Progenitor cell of endocrine pancreas (in vitro differentiated cells): ENCODE measurements at places on chromosomes 12 and 14. TPM values are rescaled to one million over a fixed set of nuclear protein-coding genes. Genes with fewer than 3 reads are reported as not detected.

EML5 gene
- total RNA-seq = 6.0 and 6.1 TPM in 2 replicates

RNU6-8 gene
- total RNA-seq = not detected in 2 replicates

DNA sequence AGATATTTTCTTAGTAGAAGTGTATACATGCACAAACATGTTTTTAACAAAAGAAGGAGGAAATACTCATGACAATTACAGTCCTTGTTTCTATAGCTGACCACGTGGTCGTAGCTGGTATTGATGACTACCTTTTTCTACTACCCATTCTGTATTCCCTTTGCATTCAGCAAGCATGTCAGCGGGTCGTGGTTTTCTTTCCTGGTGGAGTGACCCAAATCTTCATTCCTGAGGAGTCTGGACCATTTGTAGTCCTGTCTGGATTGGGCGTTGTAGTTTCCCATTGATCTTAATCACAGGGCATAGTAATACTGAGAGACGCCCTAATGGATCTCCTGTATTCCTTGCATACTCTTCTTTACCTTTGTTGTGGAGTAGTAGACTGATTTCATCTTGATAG, 472.1 kb upstream of the RGS6 start:
- DNase-seq = no peak

- no peak for DNase-seq
Observed at GRCh38 chr12:19833775-19834501, 394.6 kb downstream of the AEBP2 start.

CLEC1B gene
- not detected in 2 replicates for total RNA-seq

NYNRIN gene
- 38.3 and 40.0 TPM in 2 replicates for total RNA-seq

DNA sequence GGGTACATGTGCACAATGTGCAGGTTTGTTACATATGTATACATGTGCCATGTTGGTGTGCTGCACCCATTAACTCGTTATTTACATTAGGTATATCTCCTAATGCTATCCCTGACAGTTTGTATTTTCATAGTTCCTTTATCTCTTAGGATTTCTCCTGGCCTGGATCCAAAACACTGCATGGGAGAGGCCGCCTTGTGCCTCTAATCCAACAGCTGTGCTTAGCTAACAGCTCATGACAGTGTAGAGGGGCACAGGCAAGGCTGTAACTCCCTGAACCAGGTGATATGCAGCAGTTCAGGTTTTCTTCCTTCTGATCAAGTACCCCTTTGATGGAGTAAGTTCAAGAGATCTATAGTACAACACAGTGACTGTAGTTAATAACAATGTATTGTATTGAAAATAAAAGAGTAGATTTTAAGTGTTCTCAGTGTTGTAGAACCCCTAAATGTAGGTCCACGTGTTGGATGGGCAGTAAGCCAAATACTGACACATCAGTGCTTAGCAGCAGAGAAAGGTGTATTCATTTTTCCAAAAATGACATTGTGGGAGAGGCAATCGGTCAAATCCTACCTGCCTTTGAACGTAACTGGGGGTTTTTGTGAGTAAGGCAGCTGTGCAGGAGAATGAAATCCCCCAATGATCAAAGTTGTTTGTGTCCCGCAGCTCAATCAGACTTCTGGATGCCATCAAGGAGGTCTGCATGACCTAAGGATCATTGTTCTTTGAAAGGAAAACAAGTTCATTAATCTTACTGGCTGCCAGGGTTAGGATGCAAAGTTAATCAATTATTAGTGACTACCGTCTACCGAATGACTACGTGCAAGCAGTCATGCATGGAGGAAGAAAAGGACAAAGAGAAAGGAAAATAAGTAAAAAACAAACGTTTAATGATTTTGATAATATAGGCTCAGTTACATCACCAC, 89.3 kb upstream of the FGD4 start:
- no peak for DNase-seq

DNA sequence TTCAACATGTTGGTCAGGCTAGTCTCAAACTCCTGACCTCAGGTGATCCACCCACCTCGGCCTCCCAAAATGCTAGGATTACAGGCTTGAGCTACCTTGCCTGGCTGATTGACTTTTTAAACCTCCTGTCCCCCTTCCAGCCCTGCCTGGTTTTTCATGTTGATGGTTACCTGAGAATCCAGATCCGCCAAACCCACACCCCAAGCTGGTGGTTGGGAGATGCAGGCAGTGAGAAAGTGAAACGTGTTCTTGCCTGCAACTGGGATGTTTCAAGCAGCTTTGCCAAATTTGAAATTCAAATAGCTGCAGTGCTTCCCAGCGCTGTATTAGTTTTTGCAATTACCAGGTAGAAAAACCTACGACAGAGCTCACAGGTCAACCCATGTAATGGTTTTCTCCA, 238.3 kb upstream of the PWP1 start:
- DNase-seq = no peak

GRCh38 chr12:57782243-57782607, 362 bp upstream of the TSFM start:
- no peak for DNase-seq

DNA sequence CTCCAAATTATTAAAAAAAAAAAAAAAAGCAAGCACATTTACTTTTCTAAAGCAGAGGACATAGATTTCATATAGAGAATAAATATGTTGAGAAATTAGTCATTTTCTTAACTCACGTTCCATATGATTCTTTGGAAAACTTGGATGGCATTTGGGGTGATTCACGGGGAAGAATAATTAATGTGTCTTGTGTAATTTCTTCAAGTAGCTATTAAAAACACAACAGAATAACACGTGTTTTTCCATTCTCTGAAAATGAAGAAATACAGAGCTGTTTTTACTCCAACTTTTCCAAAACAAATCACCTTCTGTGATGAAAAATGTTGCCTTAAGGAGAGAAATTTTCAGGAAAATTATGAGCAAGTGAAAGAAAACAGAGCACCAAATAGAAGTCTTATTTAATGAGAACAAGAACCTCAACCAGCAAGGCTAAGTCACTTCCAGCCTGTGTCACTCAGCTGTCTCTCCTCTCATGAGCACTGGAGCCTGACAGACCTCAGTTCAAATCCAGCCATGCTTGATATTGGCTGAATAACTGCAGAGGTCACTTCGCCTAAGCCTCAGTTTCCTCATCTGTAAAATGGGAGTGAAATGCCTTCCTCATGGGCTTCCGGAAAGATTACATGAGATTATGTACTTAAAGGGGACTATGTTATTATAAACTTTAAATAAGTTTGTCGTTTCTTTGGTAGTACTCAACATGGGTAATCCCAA, 42.8 kb upstream of the NUAK1 start:
- no peak for DNase-seq

KLRD1 gene
- 0.20 and 0.48 TPM in 2 replicates for total RNA-seq

PROX2 gene
- total RNA-seq = not detected in 2 replicates

SYNJ2BP gene
- 39.8 and 43.1 TPM in 2 replicates for total RNA-seq

SLC38A4 gene
- total RNA-seq = 8.4 and 9.4 TPM in 2 replicates

DNA sequence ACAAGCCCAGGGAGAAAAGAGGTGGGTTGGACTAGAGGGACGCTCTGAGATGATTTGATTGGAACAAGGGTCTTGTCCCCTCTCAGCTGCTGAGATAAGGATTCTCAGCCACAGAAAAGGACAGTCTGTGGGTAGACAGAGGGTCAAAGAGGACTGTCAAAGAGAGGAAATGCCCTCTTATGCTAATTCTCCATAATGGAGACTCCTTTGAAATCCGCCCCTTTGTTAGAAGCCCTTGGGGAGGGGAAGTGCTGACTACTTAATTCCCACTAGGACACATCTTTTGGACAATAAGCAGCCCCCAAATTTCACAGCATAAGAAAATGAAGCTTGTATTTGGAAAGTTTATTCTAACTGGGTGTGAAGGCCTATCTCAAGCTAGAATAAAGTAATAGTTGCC, 176.6 kb downstream of the KTN1 start:
- DNase-seq = no peak

GRCh38 chr12:128667193-128667592, 156.6 kb downstream of the SLC15A4 start:
- no peak for DNase-seq

DNA sequence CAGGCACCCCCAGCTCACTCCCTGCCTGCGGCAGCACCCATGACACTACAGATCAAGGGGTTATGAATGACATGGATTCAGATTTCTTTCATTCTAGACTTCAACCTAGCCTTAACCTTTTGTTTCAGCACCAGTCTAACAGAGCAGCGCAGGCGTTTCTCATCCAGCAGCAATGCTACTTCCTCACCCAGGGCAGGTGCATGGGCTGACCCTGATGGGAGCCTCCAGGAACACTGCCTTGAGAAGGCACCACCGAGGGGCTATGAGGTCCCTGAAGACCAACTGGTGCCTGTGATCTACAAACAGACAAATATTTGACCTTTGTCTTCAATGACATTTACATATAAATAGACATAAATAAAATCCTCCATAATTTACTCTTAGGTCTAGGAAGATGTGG, 10.8 kb downstream of the CDCA4 start:
- no peak for DNase-seq

GRCh38 chr14:92540472-92541048, 27.0 kb downstream of the RIN3 start:
- no peak for DNase-seq

MMP17 gene
- total RNA-seq = 0.48 and 0.49 TPM in 2 replicates

GRCh38 chr14:36279306-36280190, 40.9 kb downstream of the MBIP start:
- no peak for DNase-seq

- no peak for DNase-seq
Observed at GRCh38 chr12:68896881-68897540, 36.0 kb downstream of the CPM start.

DNA sequence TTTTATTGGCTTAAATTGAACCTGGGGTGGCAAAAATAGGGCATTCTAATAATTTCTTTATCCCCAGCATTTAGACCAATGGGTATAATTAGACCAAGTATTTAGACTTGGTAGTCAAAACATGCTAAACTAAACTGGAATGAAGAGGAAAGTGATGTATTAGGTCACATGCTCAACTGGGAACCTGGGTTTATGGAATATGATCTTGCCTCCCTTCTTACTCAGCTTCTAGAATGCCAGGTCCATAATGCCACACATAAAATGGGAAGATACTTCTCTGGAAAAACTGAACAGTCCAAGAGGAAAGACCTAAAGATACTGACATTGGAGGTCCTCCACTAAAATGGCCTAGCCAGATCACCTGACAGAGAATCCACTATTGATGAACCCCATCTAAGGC, 6.2 kb upstream of the BIN2 start:
- DNase-seq = no peak

DEPDC4 gene
- 3.9 and 4.3 TPM in 2 replicates for total RNA-seq

DNA sequence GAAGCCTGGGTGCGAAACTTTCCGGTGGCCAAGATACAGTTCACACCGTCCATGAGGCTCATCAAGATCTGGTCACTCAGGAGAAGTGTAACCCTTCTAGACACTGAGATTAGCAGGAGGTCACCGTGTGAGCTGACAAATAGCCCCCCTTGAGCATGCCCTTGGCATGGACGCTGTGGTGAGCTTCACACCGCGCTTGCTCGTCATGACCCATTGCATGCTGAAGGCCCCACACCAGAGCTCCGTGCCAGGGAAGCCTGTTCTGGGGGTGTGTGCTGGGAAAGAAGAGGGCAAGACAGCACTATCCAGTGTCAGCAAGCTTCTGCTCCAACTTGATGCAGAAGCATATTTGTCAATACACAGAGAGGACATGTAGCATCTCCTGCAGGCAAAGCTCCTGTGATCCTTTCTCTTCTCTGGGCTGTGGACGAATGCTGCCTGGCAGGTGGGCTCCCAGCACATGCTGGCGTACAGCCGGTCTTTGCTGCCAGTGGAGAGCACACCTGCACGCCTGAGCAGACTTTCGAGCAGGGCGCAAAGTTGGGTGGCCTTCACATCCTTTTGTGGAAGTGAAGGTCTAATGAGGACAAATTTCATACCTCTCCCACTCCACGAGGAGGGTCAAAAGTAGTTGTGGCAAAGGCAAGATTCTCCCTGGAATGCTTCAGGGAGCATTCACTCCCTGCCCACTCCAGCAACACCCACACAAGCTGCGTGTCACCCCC, 126.9 kb upstream of the FKBP4 start:
- DNase-seq = no peak

- no peak for DNase-seq
Observed at GRCh38 chr14:105980224-105980623, 453.8 kb downstream of the TMEM121 start.

ENO2 gene
- 77.9 and 79.0 TPM in 2 replicates for total RNA-seq

DNA sequence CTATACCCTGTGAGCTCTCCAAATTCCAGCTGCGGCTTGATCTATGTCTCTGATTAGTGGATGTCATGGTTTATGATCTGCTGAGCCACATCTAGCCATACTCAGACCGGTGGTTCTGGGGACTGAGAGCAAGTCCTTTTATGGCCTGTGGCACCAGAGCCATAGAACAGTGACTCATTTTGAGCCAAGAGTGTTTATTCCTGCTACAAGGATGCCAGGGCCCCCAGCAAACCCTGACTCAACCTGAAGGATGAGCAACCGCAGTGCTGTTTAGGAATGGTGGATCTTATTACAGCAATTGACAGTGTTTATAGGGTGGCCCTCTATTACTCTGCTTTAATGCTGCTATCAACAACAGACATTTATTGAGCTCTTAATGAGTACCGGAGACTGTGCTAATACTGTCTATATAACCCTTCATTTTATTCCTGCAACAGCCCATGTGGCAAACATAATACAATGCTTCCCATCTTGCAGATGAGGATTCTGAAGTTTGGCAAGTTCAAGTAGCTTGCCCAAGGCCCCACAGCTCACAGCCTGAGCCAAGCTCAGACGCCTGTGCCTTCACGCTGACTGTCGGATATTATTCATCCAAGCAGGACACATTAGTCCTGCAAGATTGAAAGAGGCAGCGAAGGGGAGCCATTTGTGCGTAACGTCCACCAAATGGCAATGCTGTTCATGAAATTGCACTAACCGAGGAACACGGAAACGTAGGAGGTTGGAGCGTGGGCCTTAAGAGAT, 273.6 kb upstream of the PWP1 start:
- DNase-seq = no peak

- DNase-seq = no peak
Observed at GRCh38 chr14:70754991-70755390, 54.3 kb downstream of the MAP3K9 start.

ZBTB42 gene
- total RNA-seq = 12.3 and 12.6 TPM in 2 replicates

CACNA2D4 gene
- total RNA-seq = 0.34 and 0.58 TPM in 2 replicates

GRCh38 chr14:93329965-93330608, 2.7 kb downstream of the BTBD7 start:
- DNase-seq = no peak

DNA sequence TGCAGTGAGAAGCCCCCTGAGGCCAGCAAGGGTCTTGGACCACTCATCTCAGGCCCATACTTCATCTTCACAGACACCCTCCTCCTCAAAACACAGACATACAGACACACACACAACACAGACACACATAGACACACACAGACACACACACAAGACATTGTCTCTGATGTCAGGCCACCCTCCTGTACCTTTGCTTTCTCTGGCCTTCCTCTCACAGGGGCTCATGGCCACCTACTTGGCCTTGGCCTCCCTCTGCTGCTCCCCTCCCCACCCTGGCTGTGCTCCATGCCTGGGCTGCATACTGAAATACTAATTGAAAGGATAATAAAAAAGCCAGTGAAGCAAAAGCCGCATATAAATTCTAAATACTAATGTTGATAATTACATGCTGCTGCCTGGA, 1.6 kb upstream of the SYNDIG1L start:
- no peak for DNase-seq

DNA sequence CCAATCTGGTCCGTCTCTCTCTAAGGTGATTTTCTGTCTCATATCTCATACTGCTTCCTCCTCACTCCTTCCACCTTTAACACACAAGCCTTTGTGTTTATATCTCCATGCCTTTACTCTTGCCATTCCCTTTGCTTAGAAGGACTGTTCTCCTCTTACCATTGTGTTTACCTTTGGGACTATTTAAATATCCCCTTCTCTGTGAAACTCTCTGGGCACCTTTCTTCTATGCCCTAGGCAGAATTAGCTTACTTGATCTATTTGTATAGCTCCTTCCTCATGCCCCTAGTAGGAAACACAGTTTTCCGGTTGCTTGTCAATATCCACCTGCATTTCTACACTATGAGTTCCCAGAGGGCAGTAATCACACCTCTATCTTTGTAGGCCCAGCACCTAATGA, 3.9 kb upstream of the AMHR2 start:
- no peak for DNase-seq

BMAL2 gene
- total RNA-seq = 26.0 and 28.8 TPM in 2 replicates
